Activated T-cell treated with anti-CD3 and anti-CD28 coated beads, Interleukin-2, amount 50 U/mL, for 4 hours (primary cell): ENCODE measurements at places on chromosomes 5 and 9. TPM values are rescaled to one million over a fixed set of nuclear protein-coding genes. Genes with fewer than 3 reads are reported as not detected.

GRCh38 chr9:135787317-135787716 is 85.3 kb downstream of the KCNT1 start:
- no peak for DNase-seq

GRCh38 chr9:29640507-29640906 is 2067.2 kb upstream of the C9orf72 start:
- DNase-seq, result no peak

DNA sequence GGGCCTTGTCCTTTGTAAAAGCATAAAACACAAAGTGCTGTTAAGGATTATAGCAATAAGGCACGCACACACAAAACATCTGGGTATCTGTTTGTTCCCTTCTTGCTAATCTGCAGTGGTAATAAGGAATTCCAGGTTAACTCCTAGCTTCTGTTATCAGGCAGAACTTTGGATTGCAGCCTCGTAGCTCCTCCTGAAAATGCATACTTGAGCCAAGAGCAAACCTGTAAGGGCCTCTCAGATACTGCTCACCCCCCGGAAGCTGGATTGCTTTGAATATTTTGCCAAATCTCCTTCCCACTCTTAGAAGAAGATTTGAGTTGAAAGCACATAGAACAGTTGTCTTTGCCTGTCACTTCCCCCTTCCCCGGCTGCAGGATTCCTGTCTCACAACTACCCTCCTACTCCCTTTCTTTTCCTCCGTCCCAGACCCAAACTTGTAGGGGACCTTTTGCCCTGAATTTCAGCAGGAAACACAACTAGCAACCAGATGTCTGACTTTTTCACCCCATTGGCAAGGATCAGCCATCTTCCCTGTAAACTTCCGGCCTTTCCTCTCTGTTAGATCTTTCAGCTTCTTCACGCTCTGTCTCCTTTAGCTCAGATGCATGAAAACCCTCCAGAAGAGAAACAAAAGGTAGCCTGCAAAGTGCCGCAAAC is 28.2 kb upstream of the SMAD5 start:
- no peak for DNase-seq

- DNase-seq, result no peak
Observed at GRCh38 chr5:125470280-125470902, 724.0 kb upstream of the ZNF608 start.

The DMRT3 gene
- not detected for total RNA-seq

DNA sequence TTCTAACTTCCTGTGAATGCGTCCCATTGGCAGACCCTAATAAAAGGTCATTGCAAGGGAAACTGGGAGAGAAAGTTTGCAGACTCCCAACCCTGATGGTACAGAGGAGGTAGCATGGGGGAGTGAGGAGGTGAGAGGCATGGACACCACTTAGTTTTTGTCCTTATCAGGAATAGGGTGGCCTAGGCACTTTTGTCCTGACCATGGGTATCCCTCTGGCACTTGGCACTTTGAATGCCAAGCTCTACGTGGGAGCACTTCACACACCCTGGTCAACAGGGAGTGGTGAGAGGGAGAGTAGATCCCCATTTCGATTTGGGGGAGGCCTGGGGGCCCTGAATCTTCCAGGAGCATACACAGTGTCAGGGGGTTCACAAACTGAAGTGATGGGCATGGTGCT is 75.6 kb upstream of the SH3PXD2B start:
- no peak for DNase-seq

DNA sequence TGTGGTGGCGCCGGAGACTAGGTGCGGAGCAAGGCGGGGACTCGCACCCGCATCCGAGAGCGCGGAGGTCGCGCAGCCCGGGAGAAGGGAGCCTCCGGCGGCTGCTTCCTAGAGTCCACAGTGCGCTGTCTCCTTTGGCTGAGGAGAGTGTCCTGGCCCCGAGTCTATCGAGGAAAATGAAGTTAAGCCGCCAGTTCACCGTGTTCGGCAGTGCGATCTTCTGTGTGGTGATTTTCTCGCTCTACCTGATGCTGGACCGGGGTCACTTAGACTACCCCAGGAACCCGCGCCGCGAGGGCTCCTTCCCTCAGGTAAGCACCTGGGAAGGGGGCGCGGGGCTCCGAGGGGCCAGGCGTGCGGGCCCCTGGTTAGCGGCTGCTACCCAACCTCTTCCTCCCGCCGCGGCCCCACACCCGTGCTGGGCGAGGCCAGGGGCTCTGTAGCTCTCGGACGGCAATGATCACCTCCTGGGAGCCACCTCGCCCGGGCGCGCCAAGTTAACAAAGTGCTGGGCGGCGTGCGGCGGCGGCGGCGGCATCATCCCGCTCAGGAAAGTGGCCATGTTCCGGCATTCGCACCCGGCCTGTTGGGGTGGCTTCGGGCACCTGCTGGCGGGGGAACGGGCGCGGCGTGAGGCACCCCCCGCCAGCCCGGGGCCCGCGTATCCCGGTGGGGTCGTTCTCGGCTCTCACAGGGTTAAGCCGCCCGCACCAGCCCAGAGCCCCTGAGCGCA is 681 bp downstream of the MAN2A1 start:
- peak; percentile 17 for DNase-seq

DNA sequence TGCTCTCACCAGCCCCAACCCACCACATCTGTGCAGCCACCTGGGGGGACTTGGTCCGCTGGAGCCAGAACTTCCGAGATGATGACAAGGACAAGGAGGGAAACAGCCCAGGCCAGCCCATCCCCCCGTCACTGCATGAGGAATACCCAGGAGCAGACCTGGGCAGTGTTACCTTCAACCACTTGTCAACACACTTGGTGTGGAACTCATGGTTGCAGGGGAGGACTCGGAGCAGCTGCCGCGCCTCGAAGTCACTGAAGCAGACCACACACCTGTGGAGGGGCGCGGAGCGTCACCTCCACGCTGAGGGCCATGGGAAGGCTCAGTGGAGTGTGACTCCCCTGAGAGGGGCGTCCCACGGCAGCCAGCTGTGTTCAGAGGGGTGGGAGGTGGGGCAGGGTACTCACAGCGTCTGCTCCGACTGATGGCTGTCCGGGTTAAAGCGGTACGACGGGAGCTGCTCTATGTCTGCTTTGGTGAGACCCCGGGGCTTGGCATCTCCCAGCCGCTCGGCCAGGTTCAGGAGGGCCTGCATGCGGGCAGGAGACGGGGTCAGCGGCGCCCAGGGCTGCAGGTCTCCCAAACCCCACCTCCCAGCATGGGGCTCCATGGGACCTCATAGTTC is 8.0 kb downstream of the RNF44 start:
- no peak for DNase-seq

The PCDHB10 gene
- total RNA-seq, result not detected

The PCDHA9 gene
- total RNA-seq, result not detected

DNA sequence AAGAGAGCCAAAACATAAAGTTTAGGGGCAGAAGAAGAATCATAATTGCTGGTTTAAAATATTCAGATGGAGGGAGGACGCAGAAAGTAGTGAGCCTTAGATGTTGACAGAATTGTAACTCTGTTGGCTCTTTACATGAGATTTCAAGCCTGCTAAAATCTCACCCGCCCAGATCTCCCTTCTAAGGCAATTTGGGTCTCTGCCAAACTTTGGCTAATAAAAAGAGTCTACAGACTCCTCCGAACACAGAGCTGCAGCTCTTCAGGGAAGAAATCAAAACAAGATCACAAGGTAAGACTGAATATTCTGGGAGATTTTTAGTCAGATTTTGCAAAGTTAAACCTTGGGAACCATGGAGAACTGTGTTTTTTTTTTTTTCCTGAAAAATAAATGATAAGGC is at the start of gene IL33:
IL33 (plus strand) TSS at position 246 of the 400 bp plus-strand sequence. CDS start 25,888 bp downstream, outside the sequence.
- no peak for DNase-seq

DNA sequence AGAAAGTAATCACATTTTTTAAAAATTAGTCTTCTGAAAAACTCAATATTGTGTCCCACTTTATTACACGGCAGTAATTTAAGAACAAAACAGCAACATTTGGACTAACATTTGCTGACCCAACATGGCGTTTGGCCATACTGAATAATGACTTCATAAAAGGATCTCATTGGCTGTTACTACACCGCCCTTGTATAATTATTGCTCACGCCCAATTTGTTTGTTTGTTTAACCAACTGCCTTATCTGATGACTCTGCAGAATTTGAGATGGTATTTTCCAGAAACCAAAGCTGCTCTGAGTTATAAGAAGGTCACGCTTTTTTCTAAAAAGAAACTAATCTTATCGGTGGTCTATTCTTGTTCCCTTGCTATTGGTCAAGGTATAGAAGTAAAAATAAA is 200.2 kb upstream of the TARS1 start:
- no peak for DNase-seq

- no peak for DNase-seq
Observed at GRCh38 chr9:77981332-77981731, 50.3 kb downstream of the GNAQ start.

The TAF1L gene
- not detected for total RNA-seq

DNA sequence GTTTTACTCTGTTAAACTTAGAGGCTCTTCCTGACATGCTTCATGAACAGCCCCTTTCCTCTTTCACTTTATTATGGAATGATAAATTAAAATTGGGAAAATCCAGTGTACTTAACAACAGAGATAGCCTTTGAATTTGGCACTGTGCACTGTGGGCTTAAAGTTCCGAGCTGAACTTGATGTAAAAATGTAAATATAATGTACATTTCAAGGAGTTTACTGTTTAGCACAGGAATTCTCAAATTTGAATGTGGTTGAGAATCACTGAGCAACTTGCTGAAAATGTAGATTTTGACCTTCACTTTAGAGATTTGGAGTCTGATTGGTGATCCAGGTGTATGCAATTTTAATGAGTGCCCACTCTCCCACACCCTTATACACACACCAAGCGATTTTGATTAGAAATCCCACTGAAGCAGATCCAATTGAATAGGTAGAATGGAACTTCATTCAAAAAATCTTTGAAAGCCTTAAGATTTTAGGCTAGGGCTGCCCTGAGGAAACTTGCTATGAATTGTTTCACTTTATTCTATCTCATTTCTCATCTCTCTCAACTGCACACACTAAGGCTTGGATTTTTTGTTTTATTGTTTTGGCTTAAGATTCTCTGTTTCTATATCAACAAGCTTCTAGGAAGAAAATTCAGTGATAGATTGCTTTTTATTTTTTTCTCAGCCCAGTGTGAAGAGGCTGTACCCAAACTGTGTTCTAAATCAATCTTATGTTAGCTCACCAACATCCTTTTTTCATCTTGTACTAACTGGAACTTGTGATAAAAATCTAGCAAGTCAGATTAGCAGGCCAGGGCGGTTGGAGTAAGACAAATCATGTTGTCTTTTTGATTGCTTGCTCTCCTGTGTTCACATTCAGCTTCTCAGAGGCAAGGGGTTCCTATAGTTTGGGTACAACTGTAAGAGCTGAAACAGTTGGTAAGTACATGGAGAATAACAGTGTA is 22.9 kb downstream of the NUDT12 start:
- no peak for DNase-seq

GRCh38 chr5:135170500-135170899 is 136.5 kb upstream of the PITX1 start:
- no peak for DNase-seq

The ACOT12 gene
- not detected for total RNA-seq

DNA sequence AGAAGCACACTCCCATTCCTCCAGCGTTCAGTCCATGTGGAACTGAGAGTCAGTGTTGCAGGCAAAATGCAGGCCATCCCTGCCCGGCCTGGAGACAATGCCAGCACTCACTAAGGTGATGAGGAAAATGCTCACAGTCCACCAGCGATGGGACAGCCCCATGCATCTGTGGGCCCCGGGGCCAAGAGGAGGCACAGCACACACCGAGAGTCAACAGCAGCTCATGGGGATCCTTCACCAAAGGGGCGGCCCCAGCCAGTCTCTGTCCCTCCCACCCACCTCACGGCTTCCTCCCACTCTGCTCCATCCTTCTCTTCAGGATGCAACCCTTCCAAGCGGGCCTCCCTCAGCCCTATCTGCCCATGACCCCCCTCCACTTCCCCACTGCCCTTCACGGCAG is 6.2 kb downstream of the SEMA4D start:
- DNase-seq, result no peak

- DNase-seq, result no peak
Observed at GRCh38 chr5:75242067-75242466, 5.4 kb upstream of the ANKRD31 start.

DNA sequence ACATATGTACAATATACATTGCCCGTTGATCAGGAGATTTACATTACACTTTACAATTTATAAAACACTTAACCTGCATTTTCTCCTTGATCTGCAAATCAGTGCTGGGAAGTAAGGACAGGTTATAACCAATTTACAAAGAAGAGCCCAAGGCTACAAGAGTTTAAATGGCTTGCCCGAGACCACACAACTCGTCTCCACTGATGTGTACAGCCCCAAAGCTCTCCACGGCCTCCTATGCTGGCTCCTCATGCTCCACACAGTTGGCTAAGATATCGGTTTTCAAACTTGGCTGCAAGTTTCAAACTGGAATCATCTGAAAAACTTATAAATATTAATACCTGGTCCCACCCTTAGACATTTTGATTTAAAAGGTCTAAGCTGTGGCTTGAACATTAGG is 10.3 kb downstream of the ACTL7B start:
- DNase-seq, result no peak

The NMUR2 gene
- total RNA-seq, result not detected
